Foreskin keratinocyte (primary cell): ENCODE measurements at places on chromosomes 3 and 15.

- no peak for DNase-seq
These were observed 14.6 kb downstream of the C2CD4B start for GRCh38 chr15:62150445-62150844.

GRCh38 chr3:168330983-168331382 is 235.3 kb upstream of the GOLIM4 start:
- DNase-seq = no peak

DNA sequence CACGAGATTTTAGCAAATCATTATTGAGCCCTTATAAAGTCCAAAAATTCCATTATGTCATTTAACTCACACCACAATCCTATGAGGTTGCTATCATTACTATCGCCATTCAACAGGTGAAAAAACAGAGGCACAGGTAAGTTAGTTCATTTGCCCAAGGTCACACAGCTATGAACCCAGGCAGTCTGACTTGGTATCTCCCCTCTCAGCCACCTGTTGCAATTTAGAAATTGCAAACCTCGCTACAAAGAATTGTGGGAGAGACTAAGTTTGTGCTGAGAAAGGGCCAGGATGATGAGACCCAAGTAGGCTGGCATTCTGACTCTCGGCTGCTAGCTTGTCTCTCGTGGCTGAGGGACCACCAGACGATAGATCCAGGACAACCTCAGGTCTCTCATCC is 57.7 kb downstream of the LMCD1 start:
- DNase-seq = no peak

DNA sequence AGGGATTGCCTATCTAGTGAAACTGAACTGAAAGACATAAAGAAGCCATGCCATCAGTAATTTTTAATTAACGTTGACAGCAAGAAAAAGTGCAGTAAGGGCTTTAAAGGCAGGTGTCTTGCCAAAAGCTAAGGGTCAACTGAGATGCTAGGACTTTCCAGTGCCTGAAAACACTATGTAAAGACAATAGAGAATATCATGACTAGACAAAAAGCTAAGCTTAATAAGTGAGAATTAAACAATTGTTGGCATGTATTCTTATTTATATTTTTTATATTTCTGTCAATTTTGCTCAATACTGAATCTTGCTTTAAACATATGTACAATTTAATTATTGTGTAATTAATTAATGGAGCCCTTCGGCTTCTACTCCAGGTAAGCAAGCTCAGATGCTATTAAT is 803.1 kb downstream of the IGSF11 start:
- no peak for DNase-seq

GRCh38 chr3:51146781-51147180 is 238.3 kb upstream of the MANF start:
- DNase-seq = no peak
